Renal cortex interstitium (tissue), 15 donors: ENCODE measurements at places on chromosomes 6 and 20.

- no peak for DNase-seq
Observed at GRCh38 chr20:47664744-47665143, 120.5 kb downstream of the SULF2 start.

DNA sequence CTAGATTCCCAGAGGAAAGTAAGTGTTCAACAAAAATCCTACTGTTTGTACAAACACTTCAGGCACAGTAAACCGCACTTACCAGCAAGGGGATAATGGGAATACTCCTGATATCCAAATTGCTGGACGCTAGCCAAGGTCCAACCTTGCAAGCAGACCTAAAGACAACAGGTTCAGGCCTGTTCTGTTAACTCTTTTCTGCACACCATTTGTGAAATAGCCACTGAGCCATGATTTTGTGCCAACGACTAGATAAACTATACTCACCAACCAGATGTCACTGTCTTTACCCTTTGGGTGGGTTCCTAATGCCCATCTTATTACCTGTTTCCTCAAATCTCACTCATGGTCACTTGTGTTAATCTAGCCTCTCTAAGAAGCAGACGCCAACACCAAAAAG is 43.5 kb downstream of the GOPC start:
- no peak for DNase-seq

GRCh38 chr20:59019217-59019616 is at the start of gene TUBB1:
TUBB1 (plus strand) TSS chr20:59019429; CDS start chr20:59019523, 94 bp downstream.
- DNase-seq = no peak

- DNase-seq = no peak
Observed at GRCh38 chr6:74749211-74750147, 456.4 kb downstream of the COL12A1 start.

DNA sequence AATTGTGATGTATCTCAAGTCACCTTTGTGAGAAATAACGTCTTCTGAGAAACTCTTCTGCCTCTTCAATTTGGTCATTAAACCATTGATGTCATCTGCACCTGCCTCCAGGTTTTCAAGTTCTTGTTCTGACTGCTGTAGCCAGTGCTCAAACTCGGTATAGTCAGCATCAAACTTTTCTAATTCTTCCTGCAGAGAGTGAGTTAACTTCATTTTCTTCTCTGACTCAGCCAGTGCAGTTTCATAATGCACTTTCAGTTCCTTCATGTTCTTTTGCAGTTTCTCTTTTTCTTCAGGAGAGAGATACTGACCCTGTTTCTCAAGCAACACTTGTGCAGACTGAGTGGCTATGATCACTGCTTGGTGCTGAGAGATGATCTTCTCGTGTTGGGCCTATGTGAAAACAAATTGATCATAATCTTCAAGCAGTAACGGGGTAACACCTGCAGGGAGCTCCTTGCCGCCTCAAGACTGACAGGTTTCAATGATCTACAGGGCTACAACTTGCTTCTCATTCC is 48.8 kb downstream of the DST start:
- no peak for DNase-seq

DNA sequence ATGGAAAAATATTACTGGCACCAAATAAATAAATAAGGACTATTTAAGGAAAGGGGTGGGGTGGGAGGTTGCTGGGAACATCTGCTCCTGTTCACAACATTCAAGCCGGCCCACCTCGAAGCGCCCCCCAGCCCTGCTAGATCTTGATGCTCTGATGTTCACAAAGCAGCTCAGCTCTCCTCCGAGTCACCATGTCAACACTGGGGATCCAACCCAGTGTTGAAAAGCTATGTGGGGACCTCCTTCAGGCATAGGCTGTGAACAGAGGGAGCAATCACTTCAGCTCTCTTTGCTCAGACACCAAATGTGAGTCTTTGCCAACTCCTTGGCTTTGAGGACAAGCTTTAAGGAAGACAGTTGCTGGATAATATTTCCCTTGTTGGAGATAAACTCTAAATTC is 176.8 kb upstream of the NT5E start:
- no peak for DNase-seq

GRCh38 chr6:40909811-40910210 is 129.2 kb downstream of the UNC5CL start:
- no peak for DNase-seq

GRCh38 chr20:51930775-51931174 is 128.5 kb upstream of the SALL4 start:
- no peak for DNase-seq

DNA sequence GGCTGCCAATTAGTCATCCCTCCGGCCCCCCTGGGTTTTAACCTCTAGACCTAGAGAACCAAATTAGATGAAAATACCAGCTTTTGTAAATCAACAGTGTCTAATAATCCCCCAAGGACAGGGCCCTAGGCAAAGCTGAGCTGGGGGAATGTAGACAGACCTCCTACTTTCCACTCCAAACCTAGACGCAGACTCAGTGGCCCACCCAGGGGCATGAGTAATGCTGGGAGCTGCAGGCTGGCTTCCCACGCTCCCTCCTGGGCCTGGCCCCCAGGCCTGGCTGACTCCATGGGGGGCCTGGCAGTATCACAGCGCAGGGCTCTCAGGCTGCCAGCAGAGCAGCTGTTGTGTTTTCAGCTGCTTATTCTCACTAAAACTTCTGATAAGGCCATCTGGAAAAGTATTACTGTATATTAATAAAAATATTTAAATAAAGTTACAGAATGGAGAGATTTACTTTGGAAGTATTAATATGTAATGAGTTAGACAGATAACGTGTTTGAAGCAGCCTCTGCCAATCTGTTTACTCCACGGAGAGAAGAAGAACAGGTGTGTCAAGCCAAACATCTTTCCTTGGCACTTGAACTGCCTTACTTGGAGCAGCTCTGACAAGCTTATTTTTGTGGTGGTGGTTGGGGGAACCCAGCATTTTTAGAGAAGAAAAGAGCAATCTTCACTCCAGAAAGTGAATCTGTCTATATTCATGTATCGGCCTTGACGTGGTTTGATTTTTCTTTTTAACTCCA is 144.0 kb upstream of the AGPAT4 start:
- no peak for DNase-seq

DNA sequence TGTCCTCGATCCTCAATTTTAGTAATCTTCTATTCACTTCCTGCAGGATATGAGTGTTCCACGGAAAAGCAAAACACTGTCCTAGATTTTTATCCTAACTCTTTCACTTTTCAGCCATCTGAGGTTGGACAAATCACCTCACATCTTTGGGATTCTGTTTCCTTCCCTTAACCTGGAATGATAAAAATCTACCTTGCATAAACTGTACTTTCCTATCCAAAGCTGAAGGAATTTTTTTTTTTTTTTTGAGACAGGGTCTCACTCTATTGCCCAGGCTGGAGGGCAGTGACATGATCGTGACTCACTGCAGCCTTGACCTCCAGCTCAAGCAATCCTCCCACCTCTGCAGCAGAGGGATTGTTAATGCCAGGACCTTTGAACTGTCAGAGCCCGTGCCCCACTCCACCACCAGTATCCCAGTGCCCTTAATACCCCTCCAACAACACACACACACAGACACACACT is 20.5 kb downstream of the CAPN11 start:
- DNase-seq = no peak

GRCh38 chr20:43680981-43681380 is 14.1 kb downstream of the MYBL2 start:
- no peak for DNase-seq
